Osteocyte (in vitro differentiated cells): ENCODE measurements at places on chromosomes 2 and 18. TPM values are rescaled to one million over a fixed set of nuclear protein-coding genes. Genes with fewer than 3 reads are reported as not detected.

The DLX2 gene
- total RNA-seq = 17.4 and 17.6 TPM in 2 replicates

The EFHD1 gene
- 106 and 114 TPM in 2 replicates for total RNA-seq

The TDRD15 gene
- not detected in 2 replicates for total RNA-seq

The MC5R gene
- total RNA-seq = not detected in 2 replicates

The MAL gene
- not detected in 2 replicates for total RNA-seq

The PAX8 gene
- total RNA-seq = not detected in 2 replicates

The EGR4 gene
- not detected in 2 replicates for total RNA-seq

The COLEC12 gene
- 113 and 120 TPM in 2 replicates for total RNA-seq

The NOP58 gene
- 40.2 and 44.1 TPM in 2 replicates for total RNA-seq

The CD8A gene
- not detected in 2 replicates for total RNA-seq

The CCDC74B gene
- 1.7 and 2.2 TPM in 2 replicates for total RNA-seq

The IL36A gene
- total RNA-seq = not detected in 2 replicates

The MYO7B gene
- not detected in 2 replicates for total RNA-seq

The RFTN2 gene
- 29.4 and 30.6 TPM in 2 replicates for total RNA-seq

The MYO5B gene
- total RNA-seq = not detected in 2 replicates

The UNC80 gene
- not detected in 2 replicates for total RNA-seq

The RAB17 gene
- 3.9 and 5.2 TPM in 2 replicates for total RNA-seq

The IER3IP1 gene
- total RNA-seq = 14.8 and 15.9 TPM in 2 replicates

The ACKR3 gene
- 36.9 and 40.5 TPM in 2 replicates for total RNA-seq
